Caki2 (cell line): ENCODE measurements at places on chromosomes 5 and 9.
A peak's percentile ranks its signal among the peaks of the same experiment; 100 is the strongest.

GRCh38 chr5:72084876-72085275 is 22.4 kb upstream of the MAP1B start:
- DNase-seq, result no peak

DNA sequence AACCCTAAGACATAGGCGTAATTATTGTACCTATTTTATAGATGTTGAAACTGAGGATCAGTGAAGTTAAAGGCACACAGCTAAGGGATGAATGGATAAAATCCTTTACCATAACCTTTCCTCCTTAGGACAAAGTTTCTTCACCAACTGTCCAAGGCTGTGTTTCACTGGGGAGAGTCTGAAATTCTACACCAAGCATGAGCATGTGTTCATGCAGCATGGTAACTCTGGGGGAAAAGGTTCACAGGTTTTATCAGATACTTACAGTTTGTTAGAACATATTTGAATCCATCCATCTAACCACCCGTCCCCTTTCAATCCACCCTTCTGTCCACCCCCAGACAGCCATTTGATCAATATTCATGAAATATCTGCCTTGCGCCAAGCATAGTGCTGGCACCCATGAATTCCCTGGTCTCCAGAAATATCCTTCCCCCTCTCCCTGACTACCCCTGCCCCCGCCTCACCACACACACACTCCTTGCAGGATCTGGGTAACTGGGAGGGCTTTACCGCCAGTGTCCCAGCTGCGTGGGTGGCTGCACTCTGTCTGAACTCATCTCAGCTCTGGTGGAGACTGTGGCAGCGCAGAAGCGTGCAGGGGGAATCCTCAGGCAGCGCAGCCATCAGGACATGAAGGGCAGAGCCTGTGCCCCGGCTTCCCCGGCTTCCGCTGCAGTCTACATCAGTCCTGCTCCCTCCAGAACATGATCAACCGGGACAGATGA is 6.3 kb upstream of the KCNIP1 start:
- no peak for DNase-seq

DNA sequence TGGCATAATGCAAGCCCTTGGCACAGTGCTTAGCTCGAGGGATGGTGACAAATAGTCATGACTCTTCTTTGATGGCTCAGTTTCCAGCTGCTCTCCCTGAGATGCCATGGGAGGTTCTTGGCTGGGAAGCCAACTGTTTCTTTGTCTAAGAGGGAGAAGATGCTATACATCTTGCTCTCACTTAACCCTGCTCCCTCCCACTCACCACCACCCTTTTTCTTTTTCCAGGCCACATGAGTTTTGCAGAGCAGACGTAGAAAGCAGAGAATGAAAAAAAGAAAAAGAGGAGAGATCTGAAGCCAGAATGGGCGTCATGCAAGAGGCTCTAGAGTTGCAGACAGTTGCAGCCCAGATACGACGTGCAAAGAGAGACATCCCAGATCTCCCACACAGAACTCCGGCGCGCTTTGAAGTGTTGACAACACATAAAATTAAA is 160.5 kb downstream of the FGF18 start:
- no peak for DNase-seq

DNA sequence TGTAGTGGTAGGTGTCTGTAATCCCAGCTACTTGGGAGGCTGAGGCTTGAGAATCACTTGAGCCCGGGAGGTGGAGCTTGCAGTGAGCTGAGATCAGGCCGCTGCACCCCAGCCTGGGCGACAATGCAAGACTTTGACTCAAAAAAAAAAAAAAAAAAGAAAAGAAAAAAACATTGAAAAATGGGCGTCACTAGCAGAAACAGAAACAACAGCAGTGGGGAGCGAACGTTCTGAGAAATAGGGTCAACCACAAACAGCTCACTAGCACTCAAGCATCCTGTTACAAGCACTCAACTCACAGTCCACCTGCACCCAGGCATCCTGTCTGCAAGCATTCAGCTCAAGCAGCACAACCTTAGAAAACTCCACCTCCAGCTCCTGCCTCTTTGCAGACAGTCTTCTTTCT is 17.2 kb downstream of the TRIM14 start:
- DNase-seq, result no peak

- DNase-seq, result no peak
These were observed 12.3 kb downstream of the GNE start for GRCh38 chr9:36245906-36246305.

- DNase-seq, result no peak
These were observed 239.9 kb downstream of the FAM114A2 start for GRCh38 chr5:153798830-153799229.

DNA sequence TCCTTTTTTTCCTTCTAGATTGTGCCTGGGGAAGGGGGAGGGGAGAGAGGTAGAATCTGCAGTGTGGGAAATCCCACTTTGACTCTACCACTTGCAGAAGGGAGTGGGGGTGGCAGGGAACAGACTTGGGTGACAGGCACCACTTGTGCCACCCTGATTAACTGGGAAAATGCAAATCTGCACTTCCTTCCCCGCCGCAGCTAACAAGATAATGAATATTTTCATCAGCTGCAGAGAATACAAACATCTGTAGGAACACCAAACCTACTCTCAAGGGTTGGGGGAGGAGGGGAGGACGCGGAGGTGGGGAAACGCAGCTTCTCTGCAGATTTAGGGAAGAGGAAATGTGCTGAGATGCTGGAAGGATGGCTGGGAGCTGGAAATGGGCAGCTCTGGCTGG is 73.5 kb downstream of the TRIM32 start:
- DNase-seq, result no peak

DNA sequence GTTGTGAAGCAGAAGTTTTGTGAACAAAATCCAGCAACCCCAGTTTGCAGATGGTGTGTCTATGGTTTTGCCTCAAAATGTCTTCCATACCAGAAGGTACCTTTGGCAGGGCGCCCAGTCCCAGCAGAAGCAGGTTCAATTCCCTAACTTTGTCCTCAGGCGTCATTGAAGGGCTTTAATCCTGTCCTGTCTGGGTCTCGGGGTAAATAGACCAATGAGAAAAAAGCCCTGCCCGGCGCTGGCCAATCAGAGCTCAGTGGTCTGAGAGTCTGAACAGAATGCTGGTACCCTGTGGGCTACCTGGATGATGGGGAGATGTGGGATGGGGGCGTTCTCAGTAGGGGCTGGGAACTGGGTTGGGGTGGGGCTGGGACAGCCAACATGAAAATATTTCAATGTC is 6.2 kb upstream of the ST6GALNAC4 start:
- no peak for DNase-seq

GRCh38 chr5:42767491-42768105 is 11.0 kb downstream of the CCDC152 start:
- DNase-seq, result peak; percentile 6

DNA sequence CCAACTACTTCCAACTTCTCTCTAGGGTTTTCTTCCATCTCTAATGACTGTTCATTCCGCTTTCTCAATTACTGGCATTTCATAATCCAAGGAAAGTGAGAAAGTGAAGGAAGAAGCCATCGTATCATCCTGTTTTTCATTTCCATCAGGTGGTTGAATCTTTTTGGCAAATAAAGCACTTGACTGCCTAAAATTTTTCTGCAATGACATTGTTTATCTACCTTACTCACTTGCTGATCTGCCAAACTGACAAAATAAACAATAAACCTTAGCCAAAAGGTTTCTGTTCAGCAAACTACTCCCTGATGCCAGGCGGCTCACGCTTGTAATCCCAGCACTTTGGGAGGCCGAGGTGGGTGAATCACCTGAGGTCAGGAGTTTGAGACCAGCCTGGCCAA is 18.4 kb downstream of the FNBP1 start:
- DNase-seq, result peak; percentile 85

DNA sequence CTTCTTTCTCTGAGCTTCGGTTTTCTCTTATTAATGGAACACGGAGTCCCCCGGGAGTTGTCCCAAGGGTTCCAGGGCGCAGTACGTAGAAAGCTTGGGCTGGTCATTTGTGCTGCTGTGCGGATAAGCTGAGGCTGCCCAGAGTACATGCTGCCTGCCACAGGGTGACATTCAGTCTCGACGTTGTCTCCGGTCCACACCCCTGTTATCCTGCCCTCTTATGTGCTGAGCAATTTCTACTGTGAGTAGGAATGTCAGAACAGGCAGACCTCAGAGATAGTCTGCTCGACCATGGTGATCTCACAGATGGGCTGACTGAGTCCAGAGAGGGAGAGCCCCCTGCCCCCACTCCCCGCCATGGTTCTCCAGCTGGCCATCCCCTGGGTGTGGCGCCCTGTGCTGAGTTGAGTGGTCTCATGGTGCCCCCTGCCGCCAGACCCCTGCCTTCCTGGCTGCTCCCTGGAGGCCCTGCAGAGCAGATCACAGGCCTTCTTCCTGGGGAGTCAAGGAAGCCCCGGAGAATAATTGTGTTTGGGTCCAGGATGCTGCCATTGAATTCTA is 124.0 kb downstream of the RGS3 start:
- no peak for DNase-seq

DNA sequence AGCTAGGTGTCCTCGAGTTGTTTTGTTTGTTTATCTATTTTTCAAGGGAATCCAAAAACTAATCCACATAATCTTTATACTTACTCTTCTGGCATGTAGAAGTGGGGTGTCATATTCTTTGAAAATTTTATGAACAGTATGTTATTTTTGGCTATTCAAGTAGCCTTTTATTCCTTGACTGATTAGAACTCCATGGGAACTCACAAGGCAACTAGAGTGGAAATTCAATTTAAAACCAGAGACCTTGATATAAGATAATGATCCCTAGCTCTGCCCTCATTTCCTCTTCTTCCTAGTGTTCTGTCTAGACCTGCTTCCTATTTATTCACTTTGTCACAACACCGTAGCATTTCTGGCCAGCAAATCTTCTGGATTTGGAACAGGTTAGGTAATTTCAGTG is 1123.7 kb upstream of the C9orf72 start:
- no peak for DNase-seq

DNA sequence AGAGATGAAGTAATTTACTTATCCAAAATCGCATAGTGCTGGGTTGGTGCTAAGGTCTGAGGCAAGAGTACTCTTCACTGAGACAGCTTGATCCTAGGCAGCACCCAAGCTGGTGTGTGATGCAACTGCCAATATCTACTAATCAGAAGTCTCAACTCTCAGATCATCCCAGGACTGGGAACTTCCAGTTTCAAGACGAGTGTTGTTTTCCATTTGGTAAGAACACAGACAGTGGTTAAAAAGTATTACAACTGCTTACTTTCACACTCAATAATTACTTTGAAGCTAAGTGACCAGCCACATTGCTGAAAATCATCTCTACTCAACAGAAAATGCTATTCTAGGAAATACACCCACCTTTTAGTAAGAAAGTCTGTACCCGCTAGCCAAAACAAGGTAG is 45.3 kb downstream of the FBXW11 start:
- no peak for DNase-seq

DNA sequence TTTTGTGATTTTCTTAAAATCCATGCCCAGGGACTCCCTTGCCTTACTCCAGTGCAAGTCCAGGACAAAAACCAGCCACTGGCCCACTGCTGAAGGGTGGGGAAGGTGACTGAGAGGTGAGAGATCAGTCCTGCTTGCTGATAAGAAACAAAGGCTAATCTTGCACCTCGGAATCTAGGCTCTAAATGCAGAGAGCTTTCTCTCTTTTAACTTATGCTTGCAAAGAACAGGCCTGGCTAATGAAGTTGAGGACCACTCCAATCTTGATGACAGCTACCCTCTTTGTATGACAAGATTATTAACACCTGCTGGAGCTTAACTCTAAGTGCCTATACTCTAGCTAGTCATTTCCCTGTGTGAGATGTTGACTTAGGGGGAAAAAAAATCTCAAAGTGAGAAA is 8.8 kb downstream of the TLE1 start:
- DNase-seq, result no peak

DNA sequence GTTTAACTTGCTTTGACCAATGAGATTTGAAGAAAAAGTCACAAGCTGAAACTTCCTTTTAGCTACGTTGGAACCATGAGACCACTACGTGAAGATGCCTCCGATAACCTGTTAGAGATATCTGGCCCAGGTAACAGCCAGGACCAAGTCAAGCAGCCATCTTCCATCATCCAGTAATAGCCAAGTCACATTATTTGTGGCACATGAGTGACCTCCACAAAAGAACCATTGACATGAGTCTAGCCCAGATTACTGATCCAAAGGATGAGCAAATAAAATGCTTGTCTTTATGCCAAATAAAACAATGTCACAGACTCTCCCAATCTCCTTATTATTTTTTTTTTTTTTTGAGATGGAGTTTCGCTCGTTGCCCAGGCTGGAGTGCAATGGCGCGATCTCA is 1.6 kb downstream of the DEPDC1B start:
- peak; percentile 73 for DNase-seq

DNA sequence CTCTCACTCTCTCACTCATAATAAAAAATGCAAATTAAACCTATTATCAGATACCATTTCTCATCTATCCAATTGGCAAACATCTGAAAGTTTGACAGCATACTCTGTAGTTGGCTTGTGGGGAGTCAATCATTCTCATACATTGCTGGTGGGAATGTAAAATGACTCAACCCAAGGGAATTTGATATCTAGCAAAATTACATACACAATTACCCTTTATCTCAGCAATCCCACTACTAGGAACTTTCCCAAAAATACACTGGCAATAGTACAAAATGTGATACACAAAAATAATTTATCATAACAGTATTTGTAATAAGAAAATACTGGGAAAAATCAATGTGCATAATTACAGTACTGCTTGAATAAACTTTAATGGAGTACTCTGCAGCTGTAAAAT is 731.3 kb downstream of the DTWD2 start:
- DNase-seq, result no peak

DNA sequence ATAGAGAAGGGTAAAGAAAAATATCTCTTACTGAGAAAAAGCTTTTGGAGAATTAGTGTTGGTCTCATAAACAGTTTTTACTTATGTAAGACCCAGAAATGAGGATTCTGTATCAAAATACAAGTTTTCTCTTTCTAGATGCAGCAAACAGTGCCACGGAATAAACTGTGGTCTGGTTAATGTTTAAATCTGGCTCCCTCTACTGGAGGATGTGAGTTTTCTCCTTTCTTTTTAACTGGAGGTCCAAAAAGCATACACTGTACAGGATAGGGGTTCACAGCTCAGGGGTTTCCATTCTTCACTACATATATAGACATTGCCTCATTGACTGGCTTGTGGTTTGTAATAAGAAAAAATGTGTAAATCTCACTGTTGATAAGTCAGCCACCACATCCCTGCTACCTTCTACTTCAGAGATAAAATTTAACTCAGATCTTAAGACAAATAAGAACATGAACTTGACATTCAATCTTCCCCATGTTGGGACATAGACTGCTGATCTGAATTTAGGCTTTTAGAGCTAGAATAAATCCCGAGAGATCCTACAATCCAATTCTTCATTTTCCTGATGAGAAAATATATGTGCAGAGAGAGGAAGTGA is 98.9 kb downstream of the CFAP95 start:
- DNase-seq, result peak; percentile 49

GRCh38 chr9:96062854-96063253 is 187.4 kb downstream of the ERCC6L2 start:
- no peak for DNase-seq
